NCI-H146 (cell line): ENCODE measurements at places on chromosomes 2 and 18.

DNA sequence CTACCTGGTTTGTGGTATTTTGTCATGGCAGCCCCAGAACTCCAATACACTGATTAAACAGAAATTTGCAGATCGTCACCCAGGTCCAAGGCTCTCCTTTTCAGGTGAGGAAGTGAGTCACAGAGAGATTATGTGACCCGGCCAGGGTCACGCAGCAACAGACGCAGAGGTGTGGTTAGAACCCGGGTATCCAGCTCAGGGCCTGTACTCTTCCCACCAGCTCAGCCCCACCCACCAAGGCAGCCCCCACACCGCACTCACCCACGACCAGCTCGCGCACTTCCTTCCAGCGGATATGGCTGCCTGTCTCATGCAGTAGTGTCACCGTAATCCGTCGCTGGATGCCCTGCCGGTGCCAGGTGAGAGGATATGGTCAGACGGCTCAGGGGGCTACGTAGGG lies 48.1 kb downstream of the AQP12A start:
- DNase-seq: no peak

- no peak for DNase-seq
These were observed 43.6 kb downstream of the KCNG3 start for GRCh38 chr2:42450136-42450535.

DNA sequence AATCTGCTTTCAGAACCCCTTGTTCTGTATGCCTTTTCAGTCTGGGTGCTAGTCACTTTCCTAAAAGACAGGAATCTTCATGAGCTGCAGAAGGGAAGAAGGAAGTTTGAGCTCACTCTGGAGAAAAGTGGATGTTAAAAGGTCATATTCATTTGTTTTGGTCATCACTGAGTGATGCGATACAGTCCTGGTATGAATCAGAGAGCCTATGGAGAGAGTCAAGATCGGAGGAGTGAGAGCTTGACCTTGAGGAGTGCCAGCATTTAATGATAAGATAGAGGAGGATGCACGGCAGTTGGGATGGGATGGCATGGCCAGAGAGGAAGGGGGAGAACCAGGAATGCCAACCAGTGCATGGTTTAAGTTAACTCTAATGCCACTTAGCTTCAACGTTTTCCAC lies 19.6 kb downstream of the USP39 start:
- no peak for DNase-seq

DNA sequence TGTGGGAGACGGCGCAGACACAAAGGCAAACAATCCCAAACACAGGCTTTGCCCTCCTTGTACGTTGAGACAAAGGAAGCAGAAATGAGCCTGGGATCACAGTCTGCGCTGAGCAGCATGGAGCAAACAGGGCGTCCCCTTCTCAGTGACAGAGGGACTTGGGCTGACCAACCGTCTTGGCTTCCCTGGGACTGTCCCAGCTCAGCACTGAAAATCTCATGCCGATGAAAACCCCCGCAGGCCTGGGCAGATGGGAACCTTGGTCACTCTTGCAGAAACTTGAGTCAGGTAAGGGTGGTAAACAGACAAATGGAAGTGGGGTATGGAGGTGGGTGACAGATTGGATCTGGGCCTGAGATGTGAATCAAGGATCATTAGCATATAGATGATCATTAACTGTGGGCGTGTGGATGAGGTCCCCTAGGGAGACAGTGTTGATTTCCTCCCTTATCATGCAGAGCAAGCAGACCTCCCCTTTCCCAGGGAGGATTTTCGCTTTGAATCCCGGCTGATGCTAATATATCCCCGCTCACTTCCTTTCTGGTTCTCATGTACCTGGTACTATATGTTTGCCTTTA lies 19.1 kb upstream of the SH3BP4 start:
- peak; percentile 69 for DNase-seq

GRCh38 chr2:68340226-68341061 lies 20.7 kb upstream of the CNRIP1 start:
- no peak for DNase-seq

DNA sequence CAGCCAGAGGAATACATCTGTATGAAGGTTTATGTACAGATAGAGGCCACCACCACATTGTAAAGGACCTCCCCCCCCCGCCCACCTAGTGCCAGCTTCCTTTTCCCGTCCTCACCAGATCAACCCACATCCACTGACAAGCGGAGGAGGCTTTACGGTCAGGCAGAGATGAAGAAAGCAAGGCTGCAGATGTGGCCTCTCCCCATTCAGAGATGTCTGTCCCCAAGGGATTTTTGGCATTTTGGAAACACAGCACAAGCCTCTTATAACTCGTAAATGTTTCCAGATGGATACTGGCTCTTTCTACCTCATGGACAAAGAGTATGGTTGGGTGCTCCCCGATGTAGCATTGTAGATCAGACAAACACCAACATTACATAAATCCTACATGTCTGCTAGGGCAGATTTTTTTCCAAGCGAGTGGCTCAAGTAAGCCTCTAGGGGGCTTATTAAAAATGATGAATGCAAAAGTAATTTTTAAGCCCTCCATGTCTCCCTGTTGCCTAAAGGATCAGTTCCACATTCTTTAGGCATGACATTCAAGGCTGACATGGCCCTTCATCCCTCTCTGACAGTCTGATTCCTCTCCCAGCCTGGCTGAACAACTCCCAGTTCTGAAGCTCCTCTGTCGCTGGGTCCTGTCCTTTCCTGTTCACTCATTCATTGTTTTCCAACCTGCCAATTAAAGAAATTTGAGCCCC lies 11.7 kb downstream of the VIT start:
- DNase-seq: no peak

DNA sequence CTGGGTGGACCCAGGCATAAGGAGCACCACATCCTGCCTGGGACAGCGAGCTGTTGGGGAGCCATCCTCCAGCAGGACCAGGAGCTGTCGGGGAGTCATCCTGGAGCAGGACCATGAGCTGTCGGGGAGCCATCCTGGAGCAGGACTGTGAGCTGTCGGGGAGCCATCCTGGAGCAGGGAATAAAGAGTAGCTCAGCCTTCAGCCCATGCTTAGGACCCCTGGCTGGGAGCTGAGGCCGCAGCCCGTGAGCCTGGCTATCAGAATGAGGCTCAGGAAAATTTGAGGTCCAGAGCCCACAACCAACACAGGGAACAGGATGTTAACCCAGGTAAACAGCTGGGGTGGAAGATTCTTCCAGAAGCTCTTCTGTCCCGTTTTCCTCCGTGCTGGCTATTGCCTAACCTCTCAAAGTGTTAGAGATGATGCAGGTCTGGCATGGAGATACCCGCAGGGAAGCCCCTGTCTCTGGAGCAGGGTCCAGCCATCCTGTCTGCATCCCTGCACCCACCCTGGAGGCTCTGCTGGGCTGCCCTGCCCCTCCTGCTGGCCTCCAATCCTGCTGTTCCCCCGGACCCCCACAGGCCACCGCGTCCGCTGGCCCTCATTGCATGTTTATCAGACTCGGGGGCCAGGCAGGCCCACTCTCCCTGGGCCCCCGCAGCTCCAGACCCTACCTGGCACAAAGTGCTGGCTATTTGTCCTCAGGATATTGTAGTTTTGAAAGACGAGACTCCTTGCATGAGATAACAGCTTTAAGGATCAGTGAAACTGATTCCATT lies 243.5 kb upstream of the MYT1L start:
- no peak for DNase-seq

DNA sequence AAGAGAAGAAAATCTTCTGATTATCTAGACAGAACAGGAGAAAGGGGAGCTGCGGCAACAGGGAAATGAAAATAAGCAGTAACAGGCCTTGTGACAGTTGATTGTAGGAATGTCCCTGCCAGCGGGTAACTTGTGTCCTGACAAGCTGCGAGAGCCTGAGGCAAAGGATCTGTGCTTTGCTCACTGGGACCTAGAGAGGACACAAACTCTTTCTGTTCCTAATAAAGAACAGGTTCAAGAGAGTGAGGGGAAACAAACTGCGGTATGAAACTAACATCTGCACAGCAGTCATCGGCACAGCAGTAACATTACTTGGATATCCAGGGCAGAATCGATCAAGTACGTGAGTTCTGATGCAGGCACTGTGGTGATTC lies 103.7 kb upstream of the THOC1 start:
- DNase-seq: no peak

DNA sequence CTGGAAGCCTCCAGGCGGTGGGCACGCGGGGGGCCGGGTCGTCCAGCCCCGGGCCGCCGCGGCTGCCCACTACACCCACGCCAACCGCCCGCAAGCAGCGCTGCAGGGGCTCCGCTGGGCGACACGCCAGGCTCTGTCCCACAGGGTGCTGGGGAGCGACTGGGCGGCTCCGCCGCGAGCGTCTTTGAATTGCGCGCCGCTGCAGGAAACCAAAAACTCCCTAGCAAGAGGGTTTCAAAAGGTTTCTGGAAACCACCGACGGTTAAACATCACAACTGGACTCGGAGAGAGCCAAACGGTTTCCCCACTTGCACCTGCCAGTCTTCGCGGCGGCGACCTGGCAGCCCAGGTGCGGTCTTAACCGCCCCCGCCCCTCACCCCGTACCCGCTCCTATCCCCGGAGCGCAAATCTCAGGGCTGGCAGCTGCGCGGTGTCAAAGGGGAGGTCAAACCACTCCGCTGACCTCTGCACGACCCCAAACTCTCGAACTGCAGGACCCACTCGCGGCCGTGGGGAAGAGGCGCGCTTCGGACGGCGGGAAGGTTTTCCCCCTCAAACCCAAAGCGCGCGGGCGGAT lies 1.0 kb downstream of the CXCR4 start:
- peak; percentile 63 for DNase-seq

- no peak for DNase-seq
These were observed 3.5 kb upstream of the NEURL3 start for GRCh38 chr2:96508521-96509113.

- no peak for DNase-seq
These were observed 877 bp downstream of the INHBB start for GRCh38 chr2:120346667-120347358.

DNA sequence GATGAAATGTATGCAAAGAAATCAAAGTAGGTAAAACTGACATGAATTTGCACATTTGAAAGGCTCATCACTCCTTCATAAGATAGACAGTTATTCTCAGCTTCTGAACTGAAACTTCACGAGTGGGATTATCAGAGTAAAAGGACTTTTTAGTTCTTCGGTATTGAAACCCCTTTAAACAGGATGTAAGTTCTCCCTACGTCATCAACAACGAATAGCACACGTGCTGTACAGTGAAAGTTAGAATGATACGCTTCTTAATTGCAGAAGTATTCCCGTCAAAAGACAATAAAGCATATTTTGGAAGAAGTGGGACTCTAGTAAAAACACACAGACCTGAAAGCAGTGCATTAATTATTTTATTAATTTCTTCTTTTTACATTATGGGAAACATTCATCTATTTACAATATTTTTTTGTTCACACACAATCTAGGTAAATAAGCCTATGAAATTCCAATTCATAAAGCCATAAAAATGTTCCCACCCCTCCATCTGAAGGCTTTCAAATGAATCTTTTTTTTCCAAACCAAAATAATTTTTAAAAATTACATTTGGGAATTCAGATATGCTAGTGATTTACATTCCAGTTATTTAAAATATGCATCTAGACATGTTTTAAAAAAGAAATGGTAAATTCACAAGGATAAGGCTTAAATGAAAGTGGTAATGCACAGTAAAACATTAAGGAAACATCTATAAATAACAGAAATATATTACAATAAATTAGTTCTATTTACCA lies 45.9 kb downstream of the TGIF1 start:
- DNase-seq: no peak

- no peak for DNase-seq
These were observed 408.3 kb downstream of the NUP35 start for GRCh38 chr2:183532514-183532913.

- DNase-seq: no peak
These were observed 99.4 kb upstream of the PID1 start for GRCh38 chr2:229370509-229370908.

- DNase-seq: no peak
These were observed 129.8 kb downstream of the METTL4 start for GRCh38 chr18:2441544-2441943.

GRCh38 chr2:166179201-166179600 lies 51.4 kb upstream of the SCN1A start:
- DNase-seq: no peak

- no peak for DNase-seq
These were observed 40.4 kb downstream of the LCT start for GRCh38 chr2:135796606-135797005.

DNA sequence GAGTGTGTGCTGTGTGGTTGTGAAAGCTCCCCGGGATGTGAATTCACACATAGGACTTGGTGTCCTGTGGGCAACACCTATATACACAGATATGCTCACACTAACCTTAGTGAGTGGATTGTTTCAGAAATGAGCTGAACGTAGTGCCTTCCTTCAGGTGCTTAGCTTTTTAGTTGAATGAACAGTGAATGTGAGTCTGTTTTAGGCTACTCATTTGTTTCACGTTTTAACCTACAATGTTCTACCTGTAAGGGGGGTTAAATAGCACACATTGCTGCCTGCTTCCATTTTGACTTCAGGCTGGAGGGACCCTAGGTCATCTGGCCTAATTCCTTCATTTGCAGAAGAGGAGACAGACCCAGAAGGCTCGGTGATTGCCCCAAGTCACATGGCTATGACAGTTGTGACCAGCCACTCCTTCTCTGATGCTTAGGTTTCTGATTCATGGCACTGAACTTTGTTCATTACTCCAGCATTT lies 1.0 kb downstream of the PLEK start:
- DNase-seq: no peak

DNA sequence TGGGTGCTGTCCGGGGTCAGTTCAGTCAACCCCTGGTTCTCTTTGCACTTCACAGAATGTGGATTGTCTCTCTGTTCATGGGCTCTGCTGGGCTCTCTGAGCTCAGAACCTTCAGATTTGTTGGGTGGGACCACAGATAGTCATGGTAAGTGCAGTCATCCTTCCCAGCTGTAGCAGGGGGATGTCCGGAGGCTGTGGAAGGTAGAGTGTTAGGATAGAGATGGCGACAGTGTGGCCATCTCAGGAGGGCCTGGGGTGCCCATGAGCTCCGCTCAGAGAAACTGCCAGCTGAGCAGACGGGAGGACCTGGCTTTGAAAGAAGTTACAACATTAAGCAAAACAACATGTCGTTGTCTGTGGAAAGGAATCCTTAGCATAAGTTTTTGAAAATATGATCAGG lies 149.8 kb downstream of the FAM210A start:
- DNase-seq: no peak

GRCh38 chr2:166487171-166487570 lies 6.9 kb downstream of the SCN7A start:
- no peak for DNase-seq

- DNase-seq: no peak
These were observed 59.4 kb downstream of the CERS6 start for GRCh38 chr2:168515502-168515901.

DNA sequence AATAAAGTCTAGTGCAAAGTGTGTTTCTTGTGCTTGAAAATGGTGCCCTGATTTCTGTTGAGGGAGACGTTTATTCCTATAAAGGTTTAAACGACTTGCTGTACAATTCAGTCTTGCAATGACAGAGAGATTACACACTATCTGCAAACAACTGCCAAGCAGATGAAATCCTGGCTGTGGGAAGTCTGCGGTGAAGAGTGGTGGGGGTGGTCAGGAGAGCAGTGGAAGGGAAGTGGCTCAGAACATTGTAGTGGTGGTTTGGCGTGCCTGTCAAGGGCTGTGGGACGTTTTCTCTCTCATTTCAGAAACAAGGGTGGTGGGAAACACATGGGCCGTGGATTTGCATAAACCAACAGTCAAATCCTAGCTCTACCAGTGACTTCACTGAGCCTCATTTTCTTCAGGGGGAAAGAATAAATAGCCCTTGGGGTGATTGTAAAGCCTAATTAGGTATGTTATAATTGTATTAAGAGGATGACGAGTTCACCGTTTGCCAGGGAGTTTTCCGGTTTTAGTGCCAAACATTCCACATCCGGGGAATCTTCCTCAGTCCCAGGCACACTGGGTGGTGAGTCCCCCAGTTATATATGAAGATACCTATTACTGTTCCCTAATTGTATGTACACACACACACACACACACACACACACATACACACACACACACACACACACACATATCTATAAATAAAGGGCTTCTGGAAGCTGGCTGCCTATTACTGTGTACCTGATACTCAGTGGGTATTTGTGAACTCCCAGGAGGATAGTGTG lies 115.0 kb downstream of the SPTBN1 start:
- peak; percentile 50 for DNase-seq
